ENCODE measurements at places on chromosomes 1 and 21.

DNA sequence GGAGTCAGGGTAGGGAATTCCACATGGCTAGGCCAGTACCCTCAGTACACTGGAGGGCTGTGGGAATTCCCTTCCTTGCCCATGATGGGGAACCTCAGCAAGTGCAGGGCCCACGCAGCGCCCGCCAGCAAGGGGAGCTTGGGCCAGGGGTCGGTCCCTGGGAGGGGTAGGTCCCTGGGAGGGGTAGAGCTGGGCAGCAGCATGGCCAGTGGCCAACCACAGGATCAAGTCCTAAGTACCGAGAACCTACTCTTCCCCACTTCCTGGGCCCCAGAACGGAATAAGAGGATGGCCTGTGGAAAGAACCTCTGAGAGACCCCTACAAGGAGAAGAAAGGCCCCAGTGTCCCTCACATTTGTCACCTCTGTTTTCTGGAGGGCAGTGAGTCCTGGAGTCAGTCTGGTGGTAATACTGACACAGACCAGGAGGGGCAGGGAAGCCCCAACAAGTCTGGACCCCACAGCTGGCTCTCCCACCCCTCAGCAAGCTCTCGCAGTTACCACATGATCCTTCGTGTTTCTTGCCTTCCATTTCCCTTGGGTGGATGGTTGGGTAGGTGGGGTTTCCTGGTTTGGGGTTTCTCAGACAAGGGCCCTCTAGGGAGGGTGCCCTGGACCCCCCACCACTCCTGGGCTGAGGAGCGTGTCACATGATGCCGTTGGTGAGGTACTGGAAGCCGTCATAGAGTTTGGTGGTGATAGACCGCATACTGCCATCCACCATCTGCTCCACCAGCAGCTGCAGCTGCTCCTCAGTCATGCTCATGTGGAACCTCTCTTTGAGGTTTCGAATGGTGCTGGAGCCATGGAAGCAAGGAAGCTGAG is 10.3 kb downstream of the ZNF687 start:
- DNase-seq, result no peak

DNA sequence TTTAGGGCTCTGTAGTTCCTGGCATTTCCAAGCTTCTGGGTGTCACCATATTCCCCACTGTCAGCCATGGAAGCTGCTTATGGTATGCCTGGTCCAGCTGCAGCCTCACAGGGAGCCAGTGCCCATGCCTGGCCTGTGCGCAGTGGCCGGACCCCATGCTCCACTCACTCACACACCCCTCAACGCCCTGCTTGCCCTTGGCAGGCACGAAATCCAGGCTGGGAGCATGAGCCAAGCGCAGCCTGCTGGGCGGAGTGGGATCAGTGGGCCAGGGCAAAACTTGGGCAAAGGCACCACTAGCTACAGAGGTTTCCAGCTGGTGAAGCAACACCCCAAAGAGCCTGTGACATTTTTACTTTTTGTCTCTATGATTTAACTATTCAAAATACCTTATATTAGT is 520.4 kb downstream of the RWDD3 start:
- DNase-seq, result no peak

- no peak for DNase-seq
Measured at GRCh38 chr1:179955287-179955680, 674 bp downstream of the CEP350 start.

GRCh38 chr1:18246543-18246942 is 138.9 kb downstream of the IGSF21 start:
- no peak for DNase-seq

- no peak for DNase-seq
Measured at GRCh38 chr1:30146448-30146847, 576.9 kb downstream of the MATN1 start.

DNA sequence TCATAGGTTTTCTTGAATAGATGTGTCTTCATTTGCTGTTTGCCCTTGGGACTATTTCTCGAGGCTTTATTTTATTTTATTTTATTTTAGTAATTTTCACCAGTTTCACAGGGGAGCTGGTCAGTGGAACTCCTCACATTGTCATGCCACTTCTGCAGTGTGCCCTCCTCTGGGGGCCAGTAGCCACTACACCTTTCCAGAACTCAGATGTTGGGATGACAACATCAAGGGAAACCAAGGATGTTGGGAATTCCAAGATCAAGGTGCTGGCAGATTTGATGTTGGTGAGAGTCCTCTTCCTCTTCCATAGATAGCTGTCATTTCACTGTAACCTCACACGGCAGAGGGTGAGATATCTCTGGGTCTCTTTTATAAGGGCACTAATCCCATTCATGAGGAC is 35.5 kb downstream of the SLC26A9 start:
- no peak for DNase-seq

- no peak for DNase-seq
Measured at GRCh38 chr1:77639056-77639455, 43.4 kb downstream of the ZZZ3 start.

DNA sequence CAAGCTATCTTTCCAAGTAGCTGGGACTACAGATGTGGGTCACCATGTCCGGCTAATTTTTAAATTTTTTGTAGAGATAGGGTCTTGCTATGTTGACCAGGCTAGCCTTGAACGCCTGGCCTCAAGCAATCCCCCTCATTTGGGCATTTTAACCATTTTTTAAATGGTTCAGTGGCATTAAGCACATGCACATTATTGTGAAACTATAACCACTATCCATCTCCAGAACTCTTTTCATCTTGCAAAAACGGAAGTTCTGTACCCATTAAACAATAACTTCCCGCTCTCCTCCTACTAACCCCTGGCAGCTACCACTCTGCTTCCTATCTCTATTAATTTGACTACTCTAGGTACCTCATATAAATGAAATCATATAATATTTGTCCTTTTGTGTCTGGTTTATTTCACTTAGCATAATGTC is 4.8 kb upstream of the IL6R start:
- DNase-seq, result no peak

GRCh38 chr1:244545511-244545910 is 84.4 kb downstream of the CATSPERE start:
- no peak for DNase-seq

DNA sequence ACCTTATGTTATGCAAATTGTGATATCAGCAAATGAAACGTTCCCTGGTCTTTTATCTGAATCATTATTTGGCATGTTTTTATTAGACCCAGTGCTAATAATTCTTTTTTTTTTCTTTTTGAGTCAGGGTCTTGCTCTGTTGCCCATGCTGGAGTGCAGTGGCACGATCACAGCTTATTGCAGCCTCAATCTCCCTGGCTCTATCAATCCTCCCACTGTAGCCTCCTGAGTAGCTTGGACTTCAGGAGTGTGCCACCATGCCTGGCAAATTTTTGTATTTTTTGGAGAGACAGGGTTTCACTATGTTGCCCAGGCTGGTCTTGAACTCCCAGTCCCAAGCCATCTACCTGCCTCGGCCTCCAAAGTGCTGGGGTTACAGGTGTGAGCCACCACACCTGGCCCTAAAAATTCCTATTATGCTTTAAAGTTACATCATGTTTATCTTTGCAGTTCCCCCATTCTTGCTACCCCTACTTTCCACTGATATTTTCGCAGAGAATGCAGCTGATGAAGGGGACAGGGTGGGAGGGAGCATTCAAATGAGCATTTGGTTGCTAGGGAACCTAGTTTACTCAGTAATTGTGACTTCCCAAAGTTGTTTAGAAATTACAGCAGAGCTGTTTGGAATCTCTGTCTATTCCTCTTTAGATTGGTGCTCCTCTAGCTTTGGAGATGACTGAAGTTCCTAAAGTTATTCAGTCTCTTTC is 18.4 kb downstream of the C1orf21 start:
- DNase-seq, result no peak

DNA sequence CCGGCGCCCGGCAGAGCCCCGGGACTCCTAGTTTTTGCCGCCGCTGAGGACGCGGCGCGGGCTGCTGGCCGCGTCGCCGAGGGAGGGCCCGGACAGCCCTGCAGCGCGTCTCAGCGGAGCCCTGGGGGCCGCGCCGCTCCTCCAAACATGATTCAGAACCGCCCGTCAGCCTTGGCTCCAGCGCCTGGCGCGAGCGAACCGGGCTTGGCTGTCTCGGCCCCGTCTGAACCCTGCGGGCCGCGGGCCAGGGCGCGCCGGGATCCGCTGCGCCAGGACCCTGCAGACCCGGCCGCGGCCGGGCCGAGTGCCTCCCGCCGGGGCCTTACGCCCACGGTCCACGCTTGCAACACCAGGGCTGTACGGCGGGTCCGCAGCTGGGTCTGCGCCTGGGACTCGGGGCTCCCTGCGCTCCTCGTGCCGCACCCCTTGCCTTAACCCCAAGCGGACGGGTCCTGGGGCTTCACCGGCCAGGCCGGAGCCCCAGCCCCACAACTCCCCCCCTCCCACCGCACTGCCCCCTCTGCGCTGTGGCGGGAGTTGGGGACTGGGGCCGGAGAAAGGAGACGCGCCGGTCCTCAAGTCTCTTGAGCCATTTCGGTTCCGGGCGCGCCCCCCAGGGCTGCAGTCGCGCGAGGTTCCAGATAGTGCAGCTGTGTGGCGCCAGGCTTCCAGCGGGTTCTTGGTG is 48.4 kb upstream of the CD34 start:
- no peak for DNase-seq

DNA sequence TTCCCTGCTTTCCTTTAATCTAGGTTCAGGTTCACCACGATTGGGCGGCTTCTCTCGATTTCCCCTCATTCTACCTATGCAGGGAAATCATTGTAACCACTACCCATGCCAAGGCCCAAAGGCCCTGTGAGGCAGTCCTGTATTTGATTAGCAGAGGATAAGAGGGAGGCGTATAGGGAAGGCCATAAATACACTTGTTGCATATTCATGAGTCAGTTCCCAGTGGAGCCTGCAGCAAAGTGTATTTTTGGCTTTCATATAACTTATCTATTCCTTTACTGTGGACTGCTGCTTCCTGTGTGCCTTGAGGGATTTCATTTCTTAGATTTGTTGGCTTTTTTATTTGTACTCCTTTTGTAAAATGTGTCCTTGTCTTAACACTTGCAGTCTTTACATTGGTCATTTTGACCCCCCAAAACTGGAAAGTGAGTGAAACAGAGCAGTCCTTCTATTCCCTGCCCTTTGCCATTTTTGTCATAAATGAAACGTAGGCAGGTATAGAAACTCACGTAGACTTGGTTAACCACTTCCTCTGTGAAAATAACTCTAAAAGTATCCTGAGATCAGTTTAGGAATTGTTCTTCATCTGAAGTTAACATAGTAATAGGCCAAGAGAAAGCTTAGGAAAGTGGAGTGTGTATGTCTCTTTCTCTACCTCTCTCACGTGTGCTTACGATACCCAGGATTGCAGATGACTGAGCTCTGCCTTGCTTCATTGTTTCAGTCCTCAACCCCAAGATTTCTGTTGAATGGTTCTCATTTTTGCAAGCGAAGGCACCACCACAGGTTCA is 19.6 kb upstream of the KCNQ4 start:
- no peak for DNase-seq

- DNase-seq, result no peak
Measured at GRCh38 chr1:118335331-118335732, 150.3 kb upstream of the SPAG17 start.

- no peak for DNase-seq
Measured at GRCh38 chr1:15205586-15206346, 41.3 kb upstream of the FHAD1 start.

DNA sequence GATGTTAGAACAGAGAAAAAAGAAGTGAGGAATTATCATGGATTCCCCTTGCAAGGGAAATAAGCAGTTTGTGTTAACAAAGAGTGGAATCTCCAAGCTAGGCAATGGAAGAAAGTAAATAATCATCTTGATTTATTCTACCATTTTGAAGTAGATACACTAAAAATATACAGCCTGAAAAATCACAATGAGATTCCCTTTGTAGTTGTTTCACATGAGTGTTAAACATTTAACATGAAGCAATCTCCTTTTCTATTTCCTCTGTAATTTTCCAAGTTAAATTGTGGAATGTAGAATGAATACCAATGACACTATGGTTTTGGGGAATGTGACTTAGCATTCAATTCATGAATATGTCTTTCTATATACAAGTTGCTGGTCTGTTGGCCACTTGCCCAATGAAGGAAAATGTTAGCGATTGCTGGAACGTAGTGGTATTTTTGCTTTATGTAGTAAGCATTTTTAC is 5.7 kb downstream of the TGFB2 start:
- DNase-seq, result no peak

DNA sequence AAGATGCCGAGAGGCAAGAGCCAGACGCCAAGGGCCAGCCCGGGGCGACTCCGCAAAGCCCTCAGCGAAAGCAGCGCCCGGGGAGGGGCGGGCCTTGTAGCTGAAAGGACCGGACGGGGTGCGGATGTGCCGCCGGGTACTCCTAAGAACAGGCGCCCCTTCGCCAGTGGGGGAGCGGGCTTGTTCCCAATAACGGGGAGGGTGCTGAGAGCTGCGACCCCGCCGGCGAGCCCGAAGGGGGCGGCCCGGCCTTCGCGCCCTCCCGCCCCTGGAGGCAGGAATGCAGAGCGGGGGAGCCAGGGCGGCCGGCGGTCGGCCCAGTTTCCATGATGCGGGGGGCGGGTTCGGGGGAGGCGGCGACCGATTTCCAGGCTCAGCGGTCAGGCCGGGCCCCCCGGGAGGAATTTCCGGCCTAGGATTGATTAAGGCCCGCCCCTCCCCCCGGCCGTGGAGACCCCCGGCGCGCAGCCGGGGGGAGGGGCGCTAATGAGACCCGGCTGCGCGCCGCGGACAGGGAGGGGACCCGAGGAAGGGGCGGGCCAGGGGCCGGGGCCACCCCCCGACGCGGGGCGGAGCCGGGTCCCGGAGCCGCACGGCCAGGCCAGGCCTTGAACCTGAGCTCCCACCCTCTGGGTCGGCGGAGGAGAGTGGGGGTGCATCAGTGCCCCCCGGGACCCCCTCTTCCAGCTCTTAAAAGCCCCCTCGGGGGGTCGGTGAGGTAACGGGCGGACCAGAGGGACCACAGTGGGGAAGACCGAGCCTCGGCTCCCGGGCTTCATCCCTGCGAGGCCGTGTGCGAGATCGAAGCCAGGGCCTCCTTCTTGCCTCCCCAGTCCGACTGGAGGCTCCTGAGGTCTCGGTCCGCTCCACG is 898 bp upstream of the TMEM200B start:
- no peak for DNase-seq

DNA sequence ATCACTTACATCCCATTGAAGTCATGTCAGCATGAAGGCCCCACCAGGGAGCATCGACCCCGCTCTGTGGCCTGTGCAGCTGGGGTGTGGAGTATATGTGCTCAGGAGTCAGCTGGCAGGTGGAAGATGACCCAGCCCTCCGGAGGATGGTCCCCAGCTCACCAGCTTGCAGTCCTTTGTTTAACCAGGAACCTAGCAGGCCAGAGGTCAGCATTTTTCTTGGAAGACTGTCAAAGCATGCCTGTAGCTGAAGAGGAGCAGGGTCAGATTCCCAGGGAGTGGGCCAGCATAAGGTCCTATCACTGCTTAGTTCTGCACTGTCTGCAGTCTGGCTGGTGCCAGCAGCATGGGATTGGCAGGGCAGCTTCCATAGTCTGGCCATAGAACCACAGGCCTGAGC is 12.7 kb downstream of the NFASC start:
- DNase-seq, result no peak

GRCh38 chr1:44693900-44694299 is 19.4 kb downstream of the ARMH1 start:
- no peak for DNase-seq

Data from NK-92 treated with Interleukin-12 subunit alpha and Interleukin-12 subunit beta, amount 100 ng/mL, for 24 hours (cell line).